Aorta (tissue), 5 donors: ENCODE measurements at places on chromosomes 2 and 18. TPM values are rescaled to one million over a fixed set of nuclear protein-coding genes. Genes with fewer than 3 reads are reported as not detected.

Gene FOXD4L1
- 0.10 TPM for polyA plus RNA-seq

- no peak for DNase-seq
These were observed 5.8 kb upstream of the ABCB11 start for GRCh38 chr2:169036736-169037440.

Gene EML6
- polyA plus RNA-seq: not detected

- DNase-seq: no peak
These were observed 319.4 kb upstream of the KCNH7 start for GRCh38 chr2:163157891-163158496.

GRCh38 chr2:73588177-73588576 is 54.0 kb downstream of the NAT8 start:
- DNase-seq: no peak

GRCh38 chr2:239399921-239400595 is 762 bp downstream of the HDAC4 start:
- no peak for DNase-seq

GRCh38 chr2:65688141-65688886 is 255.9 kb upstream of the SPRED2 start:
- no peak for DNase-seq

- no peak for DNase-seq
These were observed 3.0 kb upstream of the MBD1 start for GRCh38 chr18:50284255-50284885.

Gene ARHGAP28
- 0.05 TPM for polyA plus RNA-seq

Gene VAMP8
- polyA plus RNA-seq: 23.9 TPM

GRCh38 chr2:212032536-212033219 is 505.9 kb downstream of the ERBB4 start:
- no peak for DNase-seq

Gene MRO
- polyA plus RNA-seq: 0.13 TPM

DNA sequence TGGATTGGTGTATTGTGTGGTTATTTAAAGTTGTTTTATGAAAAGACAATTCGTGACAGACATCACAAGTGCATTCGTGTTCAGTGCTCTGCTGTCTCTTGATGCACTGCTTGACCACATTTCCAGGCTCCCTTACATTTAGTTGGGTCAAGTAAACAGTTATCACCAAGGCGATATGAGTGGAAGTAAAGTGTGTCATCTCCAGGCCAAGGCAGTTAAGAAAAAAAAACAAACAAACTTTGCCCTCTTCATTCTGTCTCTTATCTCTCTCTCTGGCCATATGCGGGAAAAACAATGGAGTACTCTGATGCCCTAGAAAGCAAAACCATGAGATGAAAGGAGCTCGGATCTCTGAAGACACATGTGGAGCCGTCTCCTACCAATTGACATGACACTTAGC is 131.1 kb downstream of the DSEL start:
- no peak for DNase-seq

DNA sequence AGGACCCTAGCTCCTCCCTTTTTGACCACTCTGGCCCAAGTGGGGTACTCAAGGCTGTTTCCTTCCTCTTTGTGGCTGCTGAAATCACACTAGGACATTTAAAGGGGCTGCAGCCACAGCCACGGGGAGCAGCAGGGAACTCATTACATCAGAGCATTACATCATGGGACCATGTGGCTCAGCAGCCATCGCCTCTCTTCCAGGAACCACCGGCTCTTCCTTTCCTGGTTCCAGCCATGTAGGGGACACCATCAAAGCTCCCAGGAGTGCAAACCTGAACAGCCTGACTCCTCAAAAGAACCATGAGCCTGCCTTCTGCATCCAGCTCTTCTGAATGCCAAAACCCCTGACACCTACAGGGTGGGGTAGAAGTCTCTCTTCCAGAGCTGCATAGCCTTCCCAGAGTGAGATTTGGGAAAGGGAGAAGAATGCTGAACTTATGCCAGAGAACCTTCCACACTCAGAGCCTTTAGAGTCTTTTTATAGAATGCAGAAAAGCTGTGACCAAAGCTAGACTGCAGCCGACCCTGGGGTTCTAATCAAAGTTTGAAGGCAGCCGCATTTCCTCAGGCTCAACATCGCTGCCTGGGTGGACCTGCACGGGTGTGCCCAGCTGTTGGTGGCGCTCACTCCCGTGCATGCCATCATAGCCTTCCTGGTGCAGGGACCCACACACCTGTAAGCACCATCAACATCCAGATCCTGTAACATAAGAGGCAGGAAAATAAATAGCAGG is 121.7 kb downstream of the KLHL29 start:
- DNase-seq: peak; percentile 56

GRCh38 chr2:102140377-102140776 is 2.2 kb upstream of the IL1R1 start:
- no peak for DNase-seq

DNA sequence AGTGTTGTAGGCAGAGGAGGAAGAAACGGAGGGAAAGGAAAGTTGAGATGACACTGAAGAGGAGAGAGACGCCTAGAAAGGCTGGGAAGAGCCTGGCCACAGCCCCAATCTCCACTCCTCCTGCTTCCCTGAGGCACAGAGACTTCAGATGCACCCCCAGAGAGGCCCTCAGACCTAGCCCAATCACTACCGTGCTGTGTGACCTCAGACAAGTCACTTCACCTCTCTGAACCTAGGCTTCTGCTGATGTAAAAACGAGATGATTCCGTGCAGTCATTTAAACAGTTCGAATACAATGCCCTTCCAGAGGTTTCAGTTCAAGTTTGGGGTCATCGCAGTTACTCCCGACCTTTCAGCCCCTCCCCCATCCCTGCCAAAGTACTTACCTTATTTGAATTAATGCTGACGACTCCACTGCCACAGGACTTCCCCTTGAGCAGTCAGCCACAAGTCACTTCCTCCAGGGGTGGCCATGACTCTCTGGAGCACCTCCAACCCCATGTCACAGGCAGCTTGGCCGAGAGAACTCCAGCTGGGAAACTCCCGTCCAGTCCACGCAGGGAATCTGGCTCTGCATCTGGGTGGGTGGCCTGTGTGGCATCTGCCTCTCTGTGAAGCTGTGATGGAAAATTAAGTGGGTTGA is 105.2 kb upstream of the ID2 start:
- no peak for DNase-seq

DNA sequence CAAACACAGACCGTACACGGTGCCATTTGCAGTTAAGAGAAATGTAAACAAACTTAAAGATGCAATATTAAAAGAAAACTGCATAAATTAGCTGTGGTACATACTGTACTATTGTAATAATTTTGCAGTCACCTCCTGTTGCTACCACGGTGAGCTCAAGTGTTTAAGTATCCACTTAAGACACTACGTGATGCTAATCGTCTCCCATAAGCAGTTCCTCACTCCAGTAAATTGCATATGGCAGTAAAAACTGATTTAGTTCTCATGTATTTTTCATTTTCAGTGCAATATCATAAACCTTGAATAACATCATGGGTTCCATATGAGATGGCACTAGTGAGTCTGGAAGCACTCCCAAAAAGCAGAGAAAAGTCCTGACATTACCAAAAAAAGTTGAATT is 14.4 kb downstream of the CLEC4F start:
- DNase-seq: no peak

DNA sequence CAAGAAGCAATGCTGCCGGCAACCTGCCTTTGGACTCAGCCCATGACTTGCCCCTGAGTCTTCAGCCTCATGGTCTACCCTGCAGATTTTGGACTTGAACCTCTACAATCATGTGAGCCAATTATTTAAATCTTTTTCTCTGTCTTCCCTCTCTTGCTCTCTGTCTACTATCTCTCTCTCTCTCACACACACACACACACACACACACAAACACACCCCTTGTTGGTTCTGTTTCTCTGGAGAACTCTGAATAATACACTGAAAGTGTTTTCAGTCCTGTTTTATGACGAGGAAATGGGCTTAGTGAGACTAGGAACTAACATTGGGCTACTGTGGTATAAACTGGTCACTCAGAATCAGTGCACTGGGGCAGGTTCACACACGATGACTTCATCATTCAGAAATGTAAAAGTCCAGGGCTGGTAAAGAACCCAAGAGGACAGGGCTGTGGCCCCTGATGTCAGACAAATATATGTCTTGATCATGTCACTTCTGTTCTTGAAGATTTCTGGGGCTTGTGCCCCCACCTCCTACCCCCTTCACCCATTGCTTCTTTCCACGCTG is 266.1 kb upstream of the SIX2 start:
- no peak for DNase-seq

DNA sequence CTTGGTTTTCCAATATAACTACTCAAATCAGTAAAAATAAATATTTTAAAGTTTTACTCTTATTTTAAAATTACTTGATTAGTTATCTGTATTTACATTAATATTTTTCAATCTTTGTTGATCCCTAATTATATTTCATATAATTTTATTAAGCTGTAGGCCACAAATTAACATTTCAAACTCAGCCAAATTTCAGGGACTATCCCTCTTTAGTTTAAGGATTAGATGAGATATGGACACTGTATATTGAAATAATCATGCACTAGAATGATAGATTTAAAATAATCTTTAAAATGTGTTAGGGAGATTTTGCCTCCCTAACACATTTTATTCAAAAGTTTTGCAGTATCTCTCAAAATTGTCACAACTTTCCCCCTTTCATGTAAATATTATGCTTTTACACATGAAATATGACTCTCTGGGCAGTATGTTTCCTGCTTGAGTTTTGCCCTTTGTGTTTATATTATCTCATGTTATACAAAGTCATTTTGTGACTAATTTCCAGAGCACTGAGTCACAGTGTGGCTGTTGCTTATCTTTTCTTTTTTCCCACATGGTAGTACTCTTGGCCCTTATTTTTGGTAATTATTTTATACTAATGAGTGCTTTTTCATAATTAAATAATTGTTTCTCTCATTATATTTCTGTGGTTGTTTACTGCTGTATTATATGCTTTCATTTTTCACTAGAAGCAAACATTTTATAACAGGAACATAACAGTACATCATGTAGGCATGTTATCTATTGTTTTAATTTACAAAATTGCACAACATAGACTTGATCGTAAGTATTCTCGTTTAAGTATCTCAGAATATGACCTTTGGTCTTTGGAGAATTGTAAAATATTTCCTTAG is 1.2 kb downstream of the TFPI start:
- DNase-seq: no peak

- DNase-seq: no peak
These were observed 373 bp upstream of the MTHFD2 start for GRCh38 chr2:74198023-74198460.

- DNase-seq: no peak
These were observed 213.5 kb downstream of the FSIP2 start for GRCh38 chr2:185952100-185952499.

GRCh38 chr2:106159866-106160785 is 34.0 kb downstream of the UXS1 start:
- no peak for DNase-seq

Gene NEURL3
- 0.75 TPM for polyA plus RNA-seq

- no peak for DNase-seq
These were observed 118.9 kb upstream of the FOSL2 start for GRCh38 chr2:28273751-28274150.

- no peak for DNase-seq
These were observed 415.5 kb downstream of the MEIS1 start for GRCh38 chr2:66850376-66850775.

GRCh38 chr2:170818752-170819470 is 2.2 kb downstream of the GAD1 start:
- no peak for DNase-seq
